MCF 10A (cell line): ENCODE measurements at places on chromosomes 7 and 10. TPM values are rescaled to one million over a fixed set of nuclear protein-coding genes. Genes with fewer than 3 reads are reported as not detected.

The ITGA8 gene
- total RNA-seq: not detected in 2 replicates

The PSD gene
- 0.66 and 0.75 TPM in 2 replicates for total RNA-seq

The SLK gene
- total RNA-seq: 57.3 and 71.9 TPM in 2 replicates

The ETV1 gene
- 5.9 and 6.9 TPM in 2 replicates for total RNA-seq

The CRHR2 gene
- total RNA-seq: not detected in 2 replicates

The CTAGE8 gene
- total RNA-seq: 0.96 and 2.6 TPM in 2 replicates

The ENO4 gene
- 0.15 TPM in 1 of 2 replicates, not detected in the other for total RNA-seq

The ATAD1 gene
- total RNA-seq: 75.2 and 80.7 TPM in 2 replicates

The PGAM2 gene
- not detected in 2 replicates for total RNA-seq

The SPDYE5 gene
- 0.12 and 0.16 TPM in 2 replicates for total RNA-seq

The EXOC4 gene
- 105 and 127 TPM in 2 replicates for total RNA-seq

The CTBP2 gene
- total RNA-seq: 129 and 152 TPM in 2 replicates

GRCh38 chr7:82312646-82313045 is 130.9 kb downstream of the CACNA2D1 start:
- H3K27me3 ChIP-seq: peaks cover 60% of the 10 kb centered on the region
- H3K4me3 ChIP-seq: no peak overlapping the region
- H3K36me3 ChIP-seq: no peaks in the 10 kb centered on the region

DNA sequence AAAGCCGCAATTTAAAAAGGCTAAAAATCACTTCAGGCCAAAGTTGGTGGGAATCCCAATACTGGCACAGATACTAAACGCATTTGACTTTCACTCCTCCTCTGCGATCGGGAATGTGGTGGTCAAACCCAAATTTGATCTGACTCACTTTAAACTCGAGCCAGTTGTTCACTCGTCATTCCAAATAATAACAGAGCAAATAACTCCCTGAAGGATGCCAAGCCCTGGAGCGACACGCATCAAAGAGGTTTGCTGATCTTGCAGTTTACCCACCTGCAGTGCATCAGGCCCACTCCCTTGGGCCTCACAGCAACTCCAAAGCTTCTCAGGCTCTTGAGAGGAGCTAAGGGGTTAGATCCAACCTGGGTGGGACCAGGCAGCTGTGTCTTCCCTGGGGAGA is 12.2 kb downstream of the PTN start:
- no peaks in the 10 kb centered on the region for H3K36me3 ChIP-seq
- no peak for DNase-seq
- H3K27me3 ChIP-seq: peaks cover 42% of the 10 kb centered on the region
- H3K4me3 ChIP-seq: no peak overlapping the region
- no peak overlapping the region for H3K27ac ChIP-seq

- H3K4me1 ChIP-seq: no peaks in the 10 kb centered on the region
- no peak overlapping the region for H3K27ac ChIP-seq
- H3K4me3 ChIP-seq: no peak overlapping the region
- H3K27me3 ChIP-seq: no peaks in the 10 kb centered on the region
- peak; percentile 49 for DNase-seq
Measured at GRCh38 chr10:119401671-119402395, 140.7 kb downstream of the RGS10 start.

- H3K4me3 ChIP-seq: no peak overlapping the region
- no peaks in the 10 kb centered on the region for H3K4me1 ChIP-seq
- peak; percentile 81 for DNase-seq
- H3K36me3 ChIP-seq: no peaks in the 10 kb centered on the region
- H3K27me3 ChIP-seq: no peaks in the 10 kb centered on the region
- H3K27ac ChIP-seq: no peak overlapping the region
Measured at GRCh38 chr7:26284995-26285632, 6.5 kb upstream of the SNX10 start.

- H3K36me3 ChIP-seq: peaks cover 30% of the 10 kb centered on the region
- H3K4me1 ChIP-seq: peaks cover 25% of the 10 kb centered on the region
- DNase-seq: peak; percentile 95
- peak overlapping the region; percentile 8 for H3K4me3 ChIP-seq
- H3K27ac ChIP-seq: peak overlapping the region; percentile 84
- H3K27me3 ChIP-seq: no peaks in the 10 kb centered on the region
Measured at GRCh38 chr7:5646846-5647245, 134.6 kb downstream of the RNF216 start.

DNA sequence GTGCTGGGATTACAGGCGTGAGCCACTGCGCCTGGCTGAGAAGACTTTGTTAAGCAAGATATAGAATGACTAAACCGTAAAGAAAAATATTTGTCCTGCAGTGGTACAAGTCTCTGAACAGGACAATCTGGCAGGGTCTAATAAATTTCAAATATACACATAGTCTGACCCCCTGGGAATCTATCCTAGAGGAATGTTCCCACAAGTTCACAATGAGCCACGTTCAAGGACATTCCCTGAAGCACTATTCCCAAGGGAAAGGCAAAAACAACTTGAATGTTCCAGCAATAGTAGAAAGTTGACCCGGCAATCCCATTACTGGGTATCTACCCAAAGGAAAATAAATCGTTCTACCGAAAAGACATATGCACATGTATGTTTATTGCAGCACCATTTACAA is 82.0 kb downstream of the HIP1 start:
- H3K27ac ChIP-seq: no peak overlapping the region
- no peaks in the 10 kb centered on the region for H3K27me3 ChIP-seq
- H3K4me1 ChIP-seq: no peaks in the 10 kb centered on the region
- no peak overlapping the region for H3K4me3 ChIP-seq
- H3K36me3 ChIP-seq: peaks cover 13% of the 10 kb centered on the region

- H3K4me1 ChIP-seq: no peaks in the 10 kb centered on the region
- H3K36me3 ChIP-seq: no peaks in the 10 kb centered on the region
- no peak overlapping the region for H3K4me3 ChIP-seq
- no peak for DNase-seq
- no peak overlapping the region for H3K27ac ChIP-seq
Measured at GRCh38 chr7:4260867-4261600, 421.1 kb upstream of the FOXK1 start.

DNA sequence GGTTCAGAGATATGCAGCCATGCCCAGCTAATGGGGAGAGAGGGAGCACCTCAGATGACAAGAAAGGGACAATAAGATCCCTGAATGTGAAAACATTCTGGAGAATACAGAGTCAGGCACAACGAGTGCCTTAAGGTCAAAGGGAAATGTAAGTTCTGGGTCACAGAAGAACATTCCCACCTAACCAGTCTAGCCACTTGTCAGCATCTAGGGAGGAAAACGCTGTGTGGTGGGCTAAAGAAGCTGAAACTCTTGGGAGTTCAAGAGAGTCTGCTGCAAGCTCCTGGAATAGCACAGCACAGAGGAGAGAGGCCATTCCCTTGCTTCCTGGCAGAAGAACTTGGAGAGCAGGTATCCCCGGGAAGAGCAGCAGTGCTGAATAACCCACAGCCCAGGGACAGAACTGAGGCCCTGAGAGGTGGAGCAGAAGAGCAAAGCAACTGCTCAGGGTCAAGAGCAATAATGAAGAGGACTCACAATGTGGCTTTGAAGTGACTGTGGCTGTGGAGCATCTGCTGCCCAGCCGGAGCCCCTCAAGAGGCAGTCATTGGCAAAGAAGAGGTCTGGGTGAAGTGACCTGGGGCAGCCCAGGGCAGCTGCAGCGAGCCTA is 182.3 kb downstream of the NPSR1 start:
- no peak overlapping the region for H3K4me3 ChIP-seq
- peaks cover 14% of the 10 kb centered on the region for H3K4me1 ChIP-seq
- DNase-seq: no peak
- no peak overlapping the region for H3K27ac ChIP-seq

DNA sequence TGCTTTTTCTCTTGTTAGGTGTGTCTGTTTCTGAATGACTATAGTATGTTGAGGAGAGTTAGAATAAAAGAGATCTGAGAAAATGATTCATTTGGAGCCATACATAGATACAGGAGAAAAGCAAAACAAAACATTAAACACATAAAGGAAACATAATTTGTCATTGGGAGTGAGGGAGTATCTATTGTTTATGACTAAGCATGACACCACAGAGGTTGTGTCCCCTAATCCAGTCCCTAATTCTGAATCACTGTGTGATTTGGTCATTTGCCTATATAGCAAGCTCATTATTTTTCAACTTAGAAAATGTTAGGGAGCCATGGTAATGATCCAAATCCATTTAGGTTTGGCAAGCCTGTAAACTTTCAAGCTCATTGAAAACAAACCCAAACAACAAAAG is 132.3 kb upstream of the BMPER start:
- H3K4me1 ChIP-seq: peaks cover 20% of the 10 kb centered on the region
- no peaks in the 10 kb centered on the region for H3K36me3 ChIP-seq
- no peak overlapping the region for H3K27ac ChIP-seq
- no peak overlapping the region for H3K4me3 ChIP-seq
- DNase-seq: peak; percentile 32
- H3K27me3 ChIP-seq: no peaks in the 10 kb centered on the region

GRCh38 chr7:34298492-34299013 is 359.5 kb upstream of the NPSR1 start:
- no peaks in the 10 kb centered on the region for H3K27me3 ChIP-seq
- DNase-seq: no peak
- H3K36me3 ChIP-seq: no peaks in the 10 kb centered on the region
- no peaks in the 10 kb centered on the region for H3K4me1 ChIP-seq
- no peak overlapping the region for H3K27ac ChIP-seq

DNA sequence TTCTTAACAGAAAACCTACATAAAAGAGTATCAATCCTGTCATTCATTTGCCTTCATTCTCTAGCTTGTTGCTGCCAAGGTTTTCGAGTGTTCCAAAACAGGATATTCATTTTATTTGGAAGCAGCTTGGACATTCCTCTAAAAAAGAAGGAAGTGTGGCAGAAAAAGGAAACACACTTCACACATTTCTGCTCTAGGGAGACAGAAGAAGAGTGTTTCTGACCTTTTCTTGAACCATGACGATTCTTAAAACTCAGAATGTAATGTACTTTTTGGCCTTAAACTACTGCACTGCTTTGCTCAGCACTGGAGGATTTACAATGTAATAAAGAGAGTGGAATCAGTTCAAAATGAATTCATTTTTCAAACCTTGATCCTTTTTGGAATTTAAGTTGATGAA is 81.3 kb downstream of the SEMA3A start:
- H3K27ac ChIP-seq: no peak overlapping the region
- H3K36me3 ChIP-seq: no peaks in the 10 kb centered on the region
- no peaks in the 10 kb centered on the region for H3K27me3 ChIP-seq
- DNase-seq: no peak
- H3K4me1 ChIP-seq: peaks cover 7% of the 10 kb centered on the region

DNA sequence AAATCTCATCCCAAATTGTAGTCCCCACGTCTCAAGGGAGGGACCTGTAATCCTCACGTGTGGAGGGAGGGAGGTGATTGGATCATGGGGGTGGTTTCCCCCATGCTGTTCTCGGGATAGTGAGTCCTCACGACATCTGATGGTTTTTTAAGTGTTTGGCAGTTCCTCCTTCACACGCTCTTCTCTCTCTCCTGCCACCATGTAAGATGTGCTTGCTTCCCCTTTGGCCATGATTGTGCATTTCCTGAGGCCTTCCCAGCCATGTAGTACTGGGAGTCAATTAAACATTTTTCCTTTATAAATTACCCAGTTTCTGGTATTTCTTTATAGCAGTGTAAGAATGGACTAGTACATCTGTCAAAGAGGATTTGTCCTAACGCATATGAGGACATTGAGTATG is 59.5 kb downstream of the RGS10 start:
- H3K4me1 ChIP-seq: peaks cover 5% of the 10 kb centered on the region
- DNase-seq: no peak
- H3K36me3 ChIP-seq: no peaks in the 10 kb centered on the region
- no peak overlapping the region for H3K4me3 ChIP-seq

GRCh38 chr10:109790647-109791046 is 132.7 kb downstream of the XPNPEP1 start:
- no peaks in the 10 kb centered on the region for H3K27me3 ChIP-seq
- H3K4me3 ChIP-seq: no peak overlapping the region
- H3K4me1 ChIP-seq: no peaks in the 10 kb centered on the region
- no peaks in the 10 kb centered on the region for H3K36me3 ChIP-seq
- no peak for DNase-seq

- H3K36me3 ChIP-seq: peaks cover 7% of the 10 kb centered on the region
- no peak overlapping the region for H3K4me3 ChIP-seq
- H3K4me1 ChIP-seq: no peaks in the 10 kb centered on the region
Measured at GRCh38 chr10:70498970-70499835, 20.6 kb downstream of the PALD1 start.

- DNase-seq: no peak
- H3K36me3 ChIP-seq: no peaks in the 10 kb centered on the region
- peaks cover 37% of the 10 kb centered on the region for H3K4me1 ChIP-seq
- no peaks in the 10 kb centered on the region for H3K27me3 ChIP-seq
- H3K27ac ChIP-seq: peak overlapping the region; percentile 99
Measured at GRCh38 chr7:130374507-130374906, 5.8 kb upstream of the CPA1 start.

- no peaks in the 10 kb centered on the region for H3K27me3 ChIP-seq
- no peak overlapping the region for H3K27ac ChIP-seq
- DNase-seq: no peak
Measured at GRCh38 chr10:62085404-62085803, 183.2 kb downstream of the RTKN2 start.

DNA sequence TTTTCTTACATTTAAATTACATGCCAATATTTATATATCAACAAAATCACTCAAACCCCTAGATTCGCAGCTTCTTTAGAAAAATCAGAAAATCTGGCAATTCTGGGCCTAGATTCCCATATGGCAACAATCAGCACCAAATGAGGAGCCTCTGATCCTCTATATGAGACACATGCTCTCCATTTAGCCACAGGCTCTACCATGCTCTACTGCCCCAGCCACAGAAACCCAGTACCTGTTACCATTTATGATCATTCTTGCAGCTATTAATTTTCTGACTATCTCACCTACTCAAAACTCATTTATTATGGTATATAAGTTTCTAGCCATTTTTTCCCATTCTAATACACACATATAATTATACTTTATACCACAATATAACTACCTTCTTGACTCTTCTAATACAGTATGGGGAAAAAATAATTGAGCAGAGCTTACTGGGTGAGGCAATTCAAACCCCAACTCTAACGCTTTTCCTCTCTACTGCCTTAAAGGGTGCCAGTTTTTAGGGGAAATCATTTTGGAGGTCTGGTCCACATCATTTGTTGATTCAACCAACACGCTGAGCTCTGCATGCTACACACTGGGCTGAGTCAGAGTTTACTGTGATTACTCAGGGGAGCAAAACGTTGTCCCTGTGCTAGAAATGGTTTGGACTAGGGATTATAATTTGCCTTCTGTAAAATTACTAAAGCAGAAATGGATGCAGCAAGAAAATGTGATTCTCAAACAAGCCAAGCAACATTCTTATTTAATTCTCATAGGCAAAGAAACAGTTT is 11.6 kb downstream of the PDLIM1 start:
- H3K36me3 ChIP-seq: no peaks in the 10 kb centered on the region
- H3K4me3 ChIP-seq: no peak overlapping the region
- DNase-seq: peak; percentile 57
- peaks cover 41% of the 10 kb centered on the region for H3K4me1 ChIP-seq
- H3K27me3 ChIP-seq: no peaks in the 10 kb centered on the region
